ENCODE measurements at places on chromosomes 5 and 9. TPM values are rescaled to one million over a fixed set of nuclear protein-coding genes. Genes with fewer than 3 reads are reported as not detected.

The C5orf58 gene
- total RNA-seq: not detected

The SPATA31A3 gene
- not detected for total RNA-seq

- DNase-seq: no peak
These were observed 97.0 kb downstream of the MEF2C start for GRCh38 chr5:88785746-88786565.

GRCh38 chr9:18982262-18982620 is 50.8 kb downstream of the SAXO1 start:
- no peak for DNase-seq

DNA sequence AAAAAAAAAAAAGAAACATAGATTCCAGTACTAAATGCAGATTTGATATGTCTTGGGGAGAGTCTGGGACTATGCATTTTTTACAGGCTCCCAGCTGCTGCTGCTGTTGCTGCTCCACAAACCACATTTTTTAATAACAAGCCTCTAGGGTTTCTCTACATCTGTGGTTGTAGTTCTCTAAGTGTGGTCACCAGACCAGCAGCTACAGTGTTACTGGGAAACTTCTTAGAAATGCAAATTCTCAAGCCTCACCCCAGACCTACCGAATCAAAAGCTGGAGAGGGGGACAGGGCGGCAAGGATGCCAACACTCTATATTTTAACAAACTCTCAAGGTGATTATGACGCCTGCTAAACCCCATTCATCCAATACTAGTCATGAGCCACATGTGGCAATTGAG is 293.4 kb upstream of the PTGER4 start:
- DNase-seq: peak; percentile 36

DNA sequence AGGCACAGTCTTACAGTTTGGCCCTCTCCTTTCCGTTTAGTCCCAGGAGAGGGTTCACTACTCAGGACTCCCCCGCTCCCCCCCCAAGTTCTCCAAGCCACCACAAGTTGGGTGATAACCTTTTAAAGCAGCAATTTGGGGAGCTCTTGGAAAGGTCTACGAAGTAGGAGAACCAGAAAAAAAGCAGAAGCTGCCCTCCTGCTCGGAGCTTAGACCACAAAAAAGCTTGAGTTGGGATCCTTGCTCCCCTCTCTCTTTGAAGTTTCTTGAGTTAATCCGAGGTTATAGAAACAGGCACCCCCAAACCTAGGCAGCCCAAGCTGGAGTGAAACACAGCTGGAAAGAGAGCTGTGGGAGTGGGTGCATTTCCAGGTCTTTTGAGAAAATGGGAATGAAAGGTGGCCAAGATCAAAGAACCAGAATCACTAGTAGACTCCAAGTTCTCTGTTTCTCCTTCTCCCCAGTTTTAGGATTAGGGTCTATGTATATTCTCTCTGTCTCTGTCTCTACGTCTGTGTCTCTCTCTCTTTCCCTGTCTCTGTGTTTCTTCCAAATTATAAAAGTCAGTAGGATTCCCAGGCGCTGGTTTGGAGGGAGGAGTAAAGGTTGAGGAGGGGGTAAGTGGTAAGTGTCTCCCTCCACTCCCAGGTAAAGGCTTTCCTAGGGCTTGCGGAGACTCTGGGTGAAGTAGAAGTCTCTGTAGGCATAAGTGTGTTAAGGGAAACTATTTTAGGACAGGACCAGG is 2.8 kb downstream of the LHX2 start:
- no peak for DNase-seq

All from activated CD4-positive, alpha-beta T cell treated with anti-CD3 and anti-CD28 coated beads, Interleukin-2, amount 10 ng/mL, durations not matched to agents 7 days and 5 days (primary cell).